ENCODE measurements at places on chromosomes 13 and 19.
A peak's percentile ranks its signal among the peaks of the same experiment; 100 is the strongest.

GRCh38 chr13:24066405-24067295 is 93.9 kb upstream of the SPATA13 start:
- DNase-seq, result no peak

GRCh38 chr19:37654118-37654517 is 1.1 kb downstream of the ZFP30 start:
- no peak for DNase-seq

GRCh38 chr19:16296713-16297112 is 27.9 kb upstream of the KLF2 start:
- DNase-seq, result peak; percentile 67

GRCh38 chr13:102879793-102880499 is 34.1 kb downstream of the ERCC5 start:
- DNase-seq, result no peak

DNA sequence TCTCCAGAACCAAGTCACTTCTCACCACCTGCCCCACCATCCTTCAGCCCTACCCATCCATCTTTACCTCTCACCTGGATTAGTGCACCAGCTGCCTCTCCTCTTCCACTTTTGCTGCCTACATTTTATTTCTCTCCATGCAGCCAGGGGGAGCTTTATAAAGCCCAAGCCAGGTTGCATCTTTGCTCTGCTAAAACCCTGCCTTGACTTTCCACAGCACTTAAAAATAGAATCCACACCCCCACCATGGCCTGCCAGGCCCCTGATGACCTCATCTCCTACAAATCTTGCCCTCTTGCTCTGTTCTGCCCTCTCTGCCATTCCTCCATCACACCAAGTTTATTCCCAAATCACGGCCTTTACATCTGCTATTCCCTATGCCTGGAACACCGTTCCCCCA is 1.8 kb downstream of the HOOK2 start:
- DNase-seq, result peak; percentile 56

DNA sequence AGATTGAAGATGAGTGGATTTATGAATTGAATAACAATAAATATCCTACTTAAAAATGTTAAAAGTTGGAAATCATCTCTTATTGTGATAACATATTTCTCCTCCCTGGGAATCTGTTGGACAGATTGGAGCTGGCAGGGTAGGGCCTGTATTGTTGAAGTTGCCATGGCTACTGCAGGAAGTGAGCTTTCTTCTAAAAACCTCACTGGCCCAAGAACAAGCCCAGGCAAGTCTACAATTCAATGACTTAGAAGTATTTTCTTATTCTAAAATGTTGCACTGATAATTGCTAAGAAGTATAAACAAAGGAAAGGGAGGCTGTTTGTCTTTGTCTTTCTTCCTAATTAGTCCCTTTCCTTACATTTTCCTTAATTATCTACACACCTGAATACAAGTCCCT is 112.1 kb downstream of the DLEU7 start:
- DNase-seq, result no peak

DNA sequence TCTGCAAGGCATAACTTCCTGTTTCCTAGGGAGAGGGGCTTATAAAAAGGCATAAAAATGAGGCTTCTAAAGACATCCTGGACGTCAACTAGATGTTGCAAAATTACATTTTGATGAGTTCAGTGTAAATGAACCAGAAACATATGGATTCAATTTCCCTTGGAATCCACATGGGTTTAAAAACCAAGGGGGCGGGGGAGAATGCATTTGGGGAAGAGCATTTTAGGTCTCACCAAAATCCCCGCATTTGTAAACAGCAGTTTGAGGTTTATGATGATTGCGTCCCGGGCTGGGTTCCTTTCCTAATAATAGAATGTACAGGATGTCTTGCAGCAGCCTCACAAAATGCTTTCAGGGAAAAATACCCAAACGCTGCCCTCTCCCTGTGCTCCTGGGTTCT is 407.8 kb downstream of the ZNF536 start:
- DNase-seq, result no peak

DNA sequence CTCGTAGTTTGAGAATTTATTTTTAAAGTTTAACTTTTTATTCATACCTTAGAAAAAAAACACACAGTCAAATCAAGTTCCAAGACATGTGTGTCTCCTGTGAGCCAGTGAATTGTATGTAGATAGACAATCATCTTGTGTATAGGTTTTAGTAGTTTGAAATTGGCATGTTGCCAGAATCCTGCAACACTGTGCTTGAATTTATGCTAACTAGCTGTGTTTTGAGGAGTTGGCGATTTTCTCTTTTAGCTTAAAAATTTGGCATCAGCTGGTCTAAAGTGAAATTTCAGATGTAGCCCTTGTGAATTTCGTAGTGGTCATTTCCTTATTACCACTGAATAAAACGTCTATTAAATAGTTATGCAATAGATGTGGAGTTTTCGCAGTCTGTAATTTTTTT is 213.2 kb downstream of the ATP8A2 start:
- DNase-seq, result no peak

- no peak for DNase-seq
Observed at GRCh38 chr13:70502944-70503343, 394.7 kb upstream of the KLHL1 start.

DNA sequence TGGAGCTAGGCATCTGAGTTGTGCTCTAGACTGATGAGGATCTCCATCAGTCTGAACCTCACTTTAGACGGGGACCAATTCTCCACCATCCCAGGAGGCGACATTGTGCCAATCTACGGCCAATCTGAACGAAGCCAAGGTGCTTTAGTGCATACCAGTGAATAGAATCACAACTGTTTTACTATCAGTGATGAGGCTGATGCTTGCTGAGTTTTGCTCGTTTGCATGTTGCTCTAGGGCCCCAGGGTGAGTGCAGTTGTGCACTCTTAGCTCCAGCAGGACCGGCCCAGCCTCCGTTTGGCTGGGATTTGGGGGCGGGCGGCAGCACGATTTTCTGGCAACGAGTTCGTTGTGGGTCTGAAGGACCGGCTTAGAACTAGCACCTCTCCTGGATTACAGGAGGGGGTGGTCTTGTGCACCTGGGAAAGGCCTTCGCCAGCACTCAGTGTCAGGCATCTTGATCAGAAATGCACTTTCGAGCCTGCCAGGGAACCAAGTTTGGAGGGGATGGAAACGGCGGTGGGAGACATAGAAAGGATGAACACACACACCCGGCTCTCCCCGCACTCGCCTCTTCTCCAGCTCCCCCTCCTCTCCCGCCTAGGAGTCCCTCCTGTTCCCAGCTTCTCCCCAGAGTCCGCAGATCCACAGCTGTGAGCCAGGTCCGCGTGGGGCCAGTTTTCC is 4.4 kb downstream of the GSX1 start:
- no peak for DNase-seq

- DNase-seq, result no peak
Observed at GRCh38 chr19:6457958-6458694, 1.5 kb downstream of the SLC25A23 start.

Data from PC-3 (cell line).